ENCODE measurements at places on chromosomes 6 and 20. TPM values are rescaled to one million over a fixed set of nuclear protein-coding genes. Genes with fewer than 3 reads are reported as not detected.
A peak's percentile ranks its signal among the peaks of the same experiment; 100 is the strongest.

PBX2 gene
- 190 TPM for polyA plus RNA-seq

CALHM4 gene
- 1.4 TPM for polyA plus RNA-seq

DNA sequence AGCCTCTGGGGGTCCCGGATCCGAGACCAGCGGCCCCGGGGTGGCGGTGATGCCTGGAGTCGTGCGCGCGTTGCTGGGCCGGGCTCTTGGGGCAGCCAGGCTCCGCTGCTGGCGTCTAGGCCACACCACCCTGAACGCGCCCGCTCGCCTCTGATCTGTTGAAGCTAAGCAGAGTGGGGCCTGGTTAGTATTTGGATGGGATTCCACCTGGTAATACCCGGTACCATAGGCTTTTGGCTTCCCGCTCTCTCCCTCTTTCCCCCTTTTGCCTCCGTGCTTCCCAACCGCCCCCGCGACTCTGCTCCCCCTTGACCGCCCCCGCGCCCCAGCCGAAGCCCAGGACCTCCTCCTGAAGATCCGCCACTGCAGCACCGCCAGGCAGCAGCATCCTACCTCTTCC is 1383.5 kb upstream of the DEFB115 start:
- DNase-seq = peak; percentile 22

DNA sequence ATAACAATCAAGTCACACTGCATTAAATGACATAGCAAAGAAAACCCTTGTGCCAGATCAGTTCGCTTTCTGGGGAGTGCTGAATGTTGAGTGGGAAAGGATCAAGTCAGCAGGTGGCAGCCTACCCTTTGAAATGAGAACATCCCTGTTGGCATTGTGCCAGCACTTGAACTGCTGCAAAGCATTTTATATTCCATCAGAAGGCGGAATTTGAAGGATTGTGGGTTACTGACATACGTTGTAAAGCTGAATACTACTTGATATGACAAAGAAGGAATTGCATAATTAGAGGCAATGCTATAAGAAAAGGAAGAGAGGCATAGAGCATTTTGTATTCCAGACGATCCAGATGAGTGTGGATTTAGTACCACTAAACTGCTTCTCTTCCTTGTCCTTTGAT is 26.5 kb downstream of the BCKDHB start:
- DNase-seq = peak; percentile 46

DNA sequence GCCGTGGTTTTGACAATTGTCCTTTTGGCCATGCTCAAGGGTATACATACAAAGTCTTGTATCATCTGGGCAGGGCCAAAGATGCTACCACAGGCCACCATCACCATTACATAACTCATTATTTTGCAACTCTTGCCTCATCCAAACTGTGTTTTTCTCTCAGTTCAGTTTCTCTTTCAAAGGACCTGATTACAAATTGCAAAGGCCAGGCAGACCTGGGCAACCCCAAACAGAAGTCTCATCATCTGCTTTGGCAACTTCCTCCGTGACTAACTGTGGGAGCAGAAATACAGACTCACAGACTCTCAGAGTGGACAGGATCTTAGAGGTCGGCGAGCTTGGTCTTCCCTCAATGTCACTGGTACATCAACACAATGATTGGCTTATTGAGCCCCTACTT is 117.8 kb upstream of the NEDD9 start:
- DNase-seq = no peak

GRCh38 chr6:75843396-75843795 is 94.4 kb downstream of the MYO6 start:
- no peak for DNase-seq

DNA sequence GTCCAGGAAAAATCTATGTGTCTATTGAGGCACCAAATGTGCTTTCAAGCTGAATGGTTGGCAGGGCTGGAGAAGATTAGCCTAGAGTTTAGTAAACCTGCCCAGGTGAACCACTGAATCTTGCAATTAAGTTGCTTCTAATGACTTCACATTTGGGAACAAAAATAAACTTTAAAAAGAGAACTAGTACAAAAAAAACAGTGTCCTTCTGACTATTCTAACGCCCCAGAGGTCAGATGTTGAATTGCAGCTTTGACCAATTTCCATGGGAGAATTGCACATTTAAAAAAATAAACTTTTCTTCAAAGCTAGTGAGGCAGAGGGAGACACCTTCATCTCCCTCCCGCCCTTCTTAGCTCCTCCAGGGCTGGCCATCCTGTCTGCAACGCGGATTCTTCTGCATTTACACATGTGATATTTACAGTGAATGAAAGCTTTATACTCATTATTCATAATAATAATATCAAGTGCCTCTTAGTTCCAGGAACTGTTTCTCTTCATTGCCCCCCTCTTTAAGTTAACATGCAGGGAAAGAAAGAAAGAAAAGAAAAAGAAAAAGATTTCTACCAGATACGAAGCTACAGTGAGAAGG is 270.2 kb downstream of the SMOC2 start:
- no peak for DNase-seq

DNA sequence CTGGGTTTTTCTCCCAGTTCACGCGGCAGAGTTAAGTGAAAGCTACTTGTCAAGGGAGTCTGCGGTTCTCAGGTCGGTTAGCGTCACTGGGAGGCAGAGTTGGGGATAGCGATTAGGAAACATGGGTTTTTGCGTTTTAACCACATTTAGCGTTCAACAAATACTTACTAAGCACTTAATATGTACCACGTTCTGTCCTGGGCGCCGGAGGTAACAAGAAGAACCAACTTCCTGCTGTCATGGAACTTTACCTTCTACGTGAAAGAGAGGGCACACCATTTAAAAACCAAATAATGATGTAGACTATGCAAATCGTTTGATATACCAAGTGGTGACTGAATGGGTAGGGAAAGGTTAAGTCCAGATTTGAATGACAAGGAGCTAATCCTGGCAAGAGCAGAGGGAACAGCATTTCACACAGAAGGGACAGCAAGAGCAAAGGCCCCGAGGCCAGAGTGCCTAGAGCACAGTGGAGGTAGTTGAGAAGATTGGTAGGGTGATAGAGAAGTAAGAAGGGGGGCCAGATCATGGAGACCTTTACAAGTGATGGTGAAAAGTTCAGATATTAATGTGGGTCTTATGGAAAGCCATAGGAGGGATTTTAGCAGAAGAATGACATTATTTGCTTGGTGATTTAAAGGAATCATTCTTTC is 744 bp downstream of the RIOK1 start:
- no peak for DNase-seq

Measured in left kidney (tissue), 8 donors.